Right atrium auricular region (tissue), 2 donors: ENCODE measurements at places on chromosomes 4 and X. TPM values are rescaled to one million over a fixed set of nuclear protein-coding genes. Genes with fewer than 3 reads are reported as not detected.

MAGEB18 gene
- total RNA-seq, result not detected

IL2 gene
- not detected for total RNA-seq

MAGEA9B gene
- total RNA-seq, result not detected

- DNase-seq, result peak; percentile 78
Observed at GRCh38 chr4:186067757-186068385, 1.1 kb upstream of the TLR3 start.

DNA sequence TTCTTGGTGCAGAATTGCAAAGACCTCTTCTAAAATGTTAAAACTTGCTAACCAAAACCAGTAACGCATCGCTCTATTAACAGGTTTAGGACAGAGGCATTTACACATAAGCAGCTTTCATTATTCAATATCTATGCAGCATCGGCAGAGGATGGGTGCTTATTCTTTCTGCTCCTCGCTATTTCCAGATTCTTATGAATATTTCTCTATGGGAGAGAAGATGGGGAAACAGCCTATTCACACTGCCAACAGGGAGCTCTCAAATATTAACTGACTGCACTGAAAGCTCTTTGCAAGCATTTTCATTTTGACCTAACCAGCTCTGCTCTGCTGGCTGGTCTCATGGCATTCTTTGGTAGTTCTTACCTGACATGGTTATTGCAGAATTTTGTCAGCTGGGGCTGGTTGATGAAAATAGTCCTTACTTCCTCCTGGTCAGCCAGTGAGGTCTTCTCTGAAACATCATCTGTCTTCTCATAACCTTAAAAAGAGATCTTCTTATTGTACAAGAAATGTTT, 30.2 kb downstream of the ATP8A1 start:
- no peak for DNase-seq

SPATA18 gene
- total RNA-seq, result 2.2 TPM

GRCh38 chr4:164027805-164028204, 533.3 kb downstream of the TMA16 start:
- no peak for DNase-seq

GRCh38 chrX:9635368-9635767, 130.3 kb downstream of the GPR143 start:
- DNase-seq, result no peak
